Muscle of arm (tissue), 14 donors: ENCODE measurements at places on chromosomes 2 and 18. TPM values are rescaled to one million over a fixed set of nuclear protein-coding genes. Genes with fewer than 3 reads are reported as not detected.

- DNase-seq, result no peak
These were observed 601 bp downstream of the PROKR1 start for GRCh38 chr2:68643874-68644485.

Gene HNMT
- polyA plus RNA-seq, result 23.4 TPM

DNA sequence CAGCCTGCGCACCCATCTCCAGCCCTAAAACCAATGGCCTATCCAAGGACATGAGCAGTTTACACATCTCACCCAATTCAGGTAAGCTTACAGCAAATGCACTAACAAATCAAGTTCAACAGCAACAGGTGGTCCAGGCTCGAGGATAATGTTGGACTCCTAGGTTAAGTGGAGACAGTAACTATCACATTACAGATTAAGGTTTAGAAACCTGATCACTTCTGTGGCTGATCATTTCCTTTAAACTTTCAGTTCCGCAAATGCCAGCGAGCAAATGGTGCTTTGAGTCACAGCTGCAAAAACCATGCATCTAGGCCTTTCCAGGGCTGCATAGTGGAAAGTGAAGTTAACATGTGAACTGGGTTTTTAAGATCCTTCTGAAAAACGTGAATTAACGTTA lies 259.4 kb downstream of the GBX2 start:
- DNase-seq, result no peak

Gene QPCT
- polyA plus RNA-seq, result 8.2 TPM

DNA sequence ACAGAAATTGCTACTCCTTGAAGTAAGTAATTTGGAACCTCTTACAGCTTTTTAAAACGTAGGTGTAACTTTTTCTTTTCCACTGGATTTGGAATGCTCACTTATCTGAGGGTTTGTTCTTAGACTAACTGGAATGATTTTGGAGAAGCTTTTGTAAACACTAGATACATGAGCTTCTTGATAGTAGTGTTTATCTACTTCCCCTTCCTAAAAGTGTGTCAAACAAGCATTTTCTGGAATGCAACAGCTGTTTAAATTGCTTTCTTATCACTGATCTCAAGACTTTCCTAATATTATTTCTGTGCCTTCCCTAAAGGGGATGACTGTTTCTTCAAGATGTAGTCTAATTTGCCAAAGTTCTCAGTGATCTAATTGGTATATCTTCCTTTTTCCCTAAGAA lies 282.6 kb downstream of the CCDC178 start:
- no peak for DNase-seq

- DNase-seq, result no peak
These were observed 265.4 kb upstream of the DLGAP1 start for GRCh38 chr18:4720518-4720917.

DNA sequence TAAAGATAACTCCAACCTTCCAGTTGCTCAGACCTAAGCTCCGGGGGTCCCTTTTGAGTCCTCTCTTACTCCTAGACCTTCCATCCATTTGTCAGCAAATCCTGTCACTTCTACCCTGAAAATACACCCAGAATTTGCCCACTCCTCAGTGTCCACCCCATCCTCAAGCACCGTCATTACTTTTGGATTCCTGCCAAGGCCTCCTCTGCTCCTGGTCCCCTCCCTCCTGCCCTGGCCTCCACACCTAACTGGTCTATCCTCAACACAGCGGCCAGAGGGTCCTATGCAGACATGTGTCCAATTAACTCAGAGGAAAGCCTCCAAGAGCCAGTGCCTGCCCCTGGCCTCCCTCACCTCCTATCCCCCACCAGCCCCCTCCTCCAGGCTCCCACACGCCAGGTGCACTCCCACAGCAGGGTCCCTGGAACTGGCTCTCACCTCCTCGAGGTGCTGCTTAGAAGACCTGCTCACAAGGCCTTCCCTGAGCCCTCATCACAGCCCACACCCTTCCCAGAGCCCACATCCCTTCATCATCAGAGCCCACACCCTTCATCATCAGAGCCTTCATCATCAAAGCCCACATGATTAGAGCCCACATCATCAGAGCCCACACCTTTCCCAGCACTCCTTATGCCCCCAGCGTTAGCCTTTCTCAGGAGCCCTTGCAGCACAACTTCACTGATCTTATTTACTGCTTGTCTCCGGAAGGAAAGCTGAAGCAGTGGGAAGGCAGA lies 20.4 kb downstream of the FAM178B start:
- DNase-seq, result no peak

Gene OTOS
- not detected for polyA plus RNA-seq

- no peak for DNase-seq
These were observed 36.7 kb upstream of the CDC42EP3 start for GRCh38 chr2:37708146-37708545.

GRCh38 chr2:64228126-64228678 lies 84.0 kb upstream of the PELI1 start:
- peak; percentile 89 for DNase-seq
